ENCODE measurements at places on chromosomes 13 and 19.

GRCh38 chr19:27997069-27997468 is 1215.9 kb downstream of the UQCRFS1 start:
- no peak for DNase-seq

DNA sequence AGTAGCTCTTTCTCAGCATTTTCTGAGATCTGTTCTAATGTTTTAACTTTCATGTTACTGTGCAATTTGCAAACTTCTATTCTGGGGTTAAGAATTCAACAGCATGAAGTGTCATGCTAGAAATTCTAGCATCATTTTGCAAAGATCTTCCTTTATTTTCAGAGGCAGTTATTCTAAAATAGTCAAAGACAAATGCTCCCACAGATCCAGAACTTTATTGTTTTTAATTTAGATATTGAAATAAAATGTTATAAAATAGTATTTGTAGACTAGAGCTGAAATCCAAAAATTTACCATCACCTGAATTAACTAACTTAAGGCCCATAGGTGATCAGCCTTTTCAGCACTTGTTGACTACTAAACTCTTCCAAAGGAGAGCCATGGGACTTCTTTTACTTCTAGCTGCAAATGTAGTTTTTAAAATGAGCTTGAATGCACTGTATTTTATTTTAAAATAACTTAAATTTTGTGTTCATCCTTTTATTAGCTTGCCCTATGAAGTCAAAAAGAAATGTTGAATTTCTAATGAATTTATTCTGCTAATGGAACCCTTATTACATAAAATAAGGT is 3.2 kb downstream of the MAB21L1 start:
- DNase-seq, result no peak

- DNase-seq, result no peak
These were observed 261.7 kb downstream of the LHFPL6 start for GRCh38 chr13:39341251-39341650.

DNA sequence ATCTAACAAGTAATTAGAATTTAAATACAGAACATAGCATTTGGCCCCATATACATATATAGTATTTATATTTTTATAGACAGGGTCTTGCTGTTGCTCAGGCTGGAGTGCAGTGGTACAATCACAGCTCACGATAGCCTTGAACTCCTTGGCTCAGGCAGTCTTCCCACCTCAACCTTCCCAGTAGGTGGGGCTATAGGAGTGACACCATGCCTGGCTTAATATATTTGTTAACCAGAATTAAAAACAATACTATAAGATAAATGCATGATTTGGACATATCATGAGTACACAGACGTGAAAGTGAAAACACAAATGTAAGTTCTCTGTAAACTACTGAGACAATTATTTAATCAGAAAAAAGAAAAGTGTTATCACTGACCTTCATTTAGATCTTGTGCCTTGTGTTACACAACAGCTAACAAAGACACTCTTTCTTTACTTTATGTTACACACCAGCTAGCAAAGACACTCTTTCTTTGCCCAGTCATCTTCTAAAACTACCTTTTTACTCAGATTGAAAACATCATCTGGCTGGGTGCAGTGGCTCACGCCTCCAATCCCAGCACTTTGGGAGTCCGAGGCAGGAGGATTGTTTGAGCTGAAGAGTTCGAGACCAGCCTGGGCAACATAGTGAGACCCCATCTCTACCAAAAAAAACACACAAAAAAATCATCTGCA is 22.6 kb downstream of the CARS2 start:
- DNase-seq, result no peak

DNA sequence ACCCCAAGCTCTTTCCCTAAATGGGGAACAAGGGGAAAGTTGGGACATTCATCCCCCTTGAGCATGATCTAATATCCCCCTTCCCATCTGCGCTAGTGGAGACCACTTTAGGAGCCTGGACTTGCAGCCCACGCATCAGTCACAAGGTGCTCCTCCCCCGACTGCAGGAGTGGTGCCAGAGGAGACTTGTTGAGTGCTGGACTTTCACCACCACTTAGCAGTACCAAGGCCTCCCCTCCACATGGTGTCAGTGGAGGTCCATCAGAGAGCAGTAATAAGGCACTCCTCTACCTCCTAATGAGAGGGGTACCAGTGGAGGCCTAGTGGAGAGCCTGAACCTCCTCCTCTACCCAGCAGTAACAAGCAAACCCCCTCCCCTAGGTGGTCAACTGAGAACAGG is 22.5 kb downstream of the CAB39L start:
- DNase-seq, result no peak

DNA sequence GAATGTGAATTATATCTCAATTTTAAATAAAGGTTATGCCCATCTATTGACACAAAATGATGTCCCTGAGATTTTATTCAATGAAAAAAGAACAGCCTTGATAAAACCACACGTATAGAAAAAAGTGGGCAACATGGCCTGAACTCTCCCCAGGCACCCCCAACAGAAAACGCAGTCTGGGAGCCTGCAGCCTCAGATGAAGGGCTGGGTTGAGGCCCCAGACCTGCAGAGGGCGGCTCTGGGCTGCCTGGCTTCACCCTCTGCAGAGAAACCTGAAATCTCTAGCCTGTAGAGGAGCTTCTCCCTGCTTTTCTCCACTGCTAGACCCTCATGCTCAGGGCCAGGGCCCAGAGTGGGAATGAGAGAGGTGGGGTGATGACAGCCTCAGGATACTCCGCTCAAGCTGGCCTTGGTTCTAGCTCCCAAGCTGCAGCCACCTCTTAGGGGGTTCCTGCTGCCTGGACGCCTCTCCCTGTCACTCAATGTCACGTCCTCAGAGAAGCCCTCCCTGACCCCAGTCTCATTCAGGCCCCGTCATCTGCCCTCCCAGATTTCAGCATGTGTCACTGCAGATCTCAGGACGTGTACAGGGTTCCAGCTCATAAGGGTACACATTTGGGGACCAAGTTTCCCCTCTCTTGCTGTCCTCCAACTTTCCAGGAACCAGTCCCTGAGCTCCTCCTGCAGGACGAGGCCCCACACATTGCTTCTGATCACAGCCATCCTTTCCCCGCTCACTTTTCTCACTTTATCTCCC is 1.8 kb downstream of the MBD3 start:
- DNase-seq, result no peak

DNA sequence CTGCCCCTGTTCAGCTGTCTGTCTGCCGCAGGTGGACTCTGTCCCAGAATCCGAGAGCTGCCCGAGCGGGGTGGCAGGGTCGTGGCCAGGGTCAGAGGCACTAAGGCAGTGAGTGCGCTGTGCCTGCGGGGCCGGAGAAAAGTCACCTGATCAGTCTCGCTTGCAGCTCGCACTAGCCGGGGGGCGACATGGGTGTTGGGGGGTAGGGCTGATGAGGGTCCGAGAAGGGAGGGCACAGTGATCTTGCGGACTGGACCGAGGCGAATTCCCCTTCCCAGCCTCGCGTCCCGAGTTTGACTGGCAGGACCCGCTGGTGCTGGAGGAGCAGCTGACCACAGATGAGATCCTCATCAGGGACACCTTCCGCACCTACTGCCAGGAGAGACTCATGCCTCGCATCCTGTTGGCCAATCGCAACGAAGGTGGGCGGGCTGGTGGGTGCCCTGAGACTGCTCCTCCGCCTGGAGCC is 627 bp downstream of the GCDH start:
- peak; percentile 71 for DNase-seq

DNA sequence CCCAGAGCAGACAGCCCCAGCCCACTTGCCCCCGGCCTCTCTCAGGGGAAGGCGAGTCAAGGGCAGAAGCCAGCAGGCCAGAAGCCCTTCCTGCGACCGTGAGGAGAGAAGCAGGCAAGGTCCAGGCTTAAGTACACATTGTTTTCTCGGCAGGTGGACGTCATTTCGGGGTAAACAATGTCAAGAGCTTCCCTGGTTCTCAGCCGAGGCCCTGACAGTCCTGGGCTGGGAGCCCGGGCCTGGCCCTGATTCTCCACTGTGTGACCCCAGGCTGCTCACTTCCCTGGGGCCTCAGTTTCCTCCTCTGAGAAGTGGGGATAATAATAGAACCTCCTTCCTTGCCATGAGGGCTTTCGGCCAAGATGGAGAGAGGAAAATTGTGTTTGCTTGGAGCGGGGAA is 19.4 kb downstream of the PLVAP start:
- no peak for DNase-seq

DNA sequence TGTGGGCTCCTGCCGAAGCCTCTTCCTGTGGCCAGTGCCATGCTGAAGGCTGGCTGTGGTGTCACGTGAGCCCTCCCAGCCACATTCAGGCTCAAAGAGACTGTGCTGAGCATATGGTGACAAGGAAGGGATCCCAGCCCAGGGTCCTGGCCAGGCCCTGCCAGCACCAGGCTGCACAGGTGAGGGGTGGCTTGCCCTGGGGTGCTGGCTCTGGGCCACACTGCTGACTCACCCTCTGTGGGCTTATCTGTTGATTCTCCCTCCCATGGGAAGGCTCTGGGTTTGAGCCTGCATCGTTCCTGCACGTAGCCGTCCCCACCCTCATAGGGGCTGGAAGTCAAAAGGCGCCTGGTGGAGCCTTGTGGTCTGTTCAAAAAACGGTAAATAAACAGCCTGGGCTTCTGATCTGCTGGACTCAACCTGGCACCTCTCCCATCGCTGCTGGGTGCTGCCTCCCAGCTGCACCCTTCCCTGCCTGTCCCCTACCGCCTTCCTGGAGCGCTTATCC is 31.1 kb downstream of the DNM2 start:
- DNase-seq, result no peak

DNA sequence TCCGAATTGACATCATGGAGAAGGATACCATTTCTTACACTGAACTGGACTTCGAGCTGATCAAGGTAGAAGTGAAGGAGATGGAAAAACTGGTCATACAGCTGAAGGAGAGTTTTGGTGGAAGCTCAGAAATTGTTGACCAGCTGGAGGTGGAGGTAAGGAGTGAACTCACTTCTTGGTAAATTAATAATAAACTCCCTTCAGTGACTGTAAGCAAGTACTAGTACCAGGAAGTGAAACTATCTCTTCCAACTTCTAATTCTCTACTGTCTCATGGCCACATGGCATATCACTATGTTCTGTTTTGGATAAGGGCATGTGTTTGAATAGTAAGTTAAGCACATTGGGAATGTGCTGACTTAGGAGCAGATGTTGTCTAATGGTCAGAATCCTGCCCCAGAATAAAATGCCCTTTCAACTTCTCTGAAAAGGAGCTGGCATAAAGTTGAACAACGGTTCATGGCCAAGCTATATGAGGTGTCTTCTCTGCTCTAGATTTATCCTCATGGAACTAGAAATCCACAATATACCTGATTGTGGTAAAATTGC is 13.4 kb downstream of the OLFM4 start:
- DNase-seq, result no peak

- DNase-seq, result no peak
These were observed 165.6 kb downstream of the MZT1 start for GRCh38 chr13:72561791-72562190.

GRCh38 chr13:45219123-45219891 is 18.5 kb upstream of the KCTD4 start:
- no peak for DNase-seq

- DNase-seq, result no peak
These were observed 16.0 kb downstream of the KCTD15 start for GRCh38 chr19:33812388-33813330.

DNA sequence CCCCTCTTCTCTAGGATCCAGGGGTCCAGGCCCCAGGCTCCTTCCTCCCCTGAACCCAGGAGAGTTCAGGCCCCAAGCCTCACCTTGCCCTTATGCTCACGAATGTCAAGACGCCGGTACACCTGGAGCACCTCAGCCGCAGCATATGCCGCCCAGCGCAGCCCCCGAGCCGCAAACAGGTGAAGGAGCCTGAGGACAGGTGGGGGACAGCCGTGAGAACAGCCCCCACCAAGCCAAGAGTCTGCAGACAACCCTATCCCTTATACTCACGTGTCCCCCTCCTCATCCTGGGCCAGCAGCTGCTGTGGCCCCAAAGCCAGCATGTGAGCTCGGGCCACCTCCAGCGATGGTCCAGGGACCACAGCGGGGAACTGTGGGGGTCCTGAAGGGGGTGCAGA is 3.7 kb downstream of the NFKBID start:
- DNase-seq, result no peak

- DNase-seq, result no peak
These were observed 590.9 kb upstream of the SGCG start for GRCh38 chr13:22589880-22590279.

- DNase-seq, result no peak
These were observed 84.5 kb downstream of the LRRC63 start for GRCh38 chr13:46296115-46296822.

DNA sequence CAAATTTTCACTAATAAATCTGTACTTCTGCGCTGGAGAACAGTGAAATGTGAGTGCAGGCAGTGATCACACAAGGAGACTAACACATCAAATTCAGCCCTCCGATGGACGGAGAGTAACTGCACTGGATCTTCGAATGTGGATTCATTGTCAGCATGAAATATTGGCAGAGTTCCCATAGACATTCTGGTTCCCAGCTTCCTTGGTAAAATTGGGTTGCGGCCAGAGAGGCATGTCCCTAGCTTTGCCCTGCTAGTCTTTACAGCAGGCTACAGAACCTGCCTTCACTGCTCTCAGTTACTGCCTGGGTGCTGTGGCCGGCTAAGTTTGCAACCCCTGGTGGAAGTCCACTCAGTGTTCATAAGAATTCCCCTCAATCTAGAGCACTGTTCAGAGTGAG is 32.3 kb upstream of the UQCRFS1 start:
- DNase-seq, result no peak

DNA sequence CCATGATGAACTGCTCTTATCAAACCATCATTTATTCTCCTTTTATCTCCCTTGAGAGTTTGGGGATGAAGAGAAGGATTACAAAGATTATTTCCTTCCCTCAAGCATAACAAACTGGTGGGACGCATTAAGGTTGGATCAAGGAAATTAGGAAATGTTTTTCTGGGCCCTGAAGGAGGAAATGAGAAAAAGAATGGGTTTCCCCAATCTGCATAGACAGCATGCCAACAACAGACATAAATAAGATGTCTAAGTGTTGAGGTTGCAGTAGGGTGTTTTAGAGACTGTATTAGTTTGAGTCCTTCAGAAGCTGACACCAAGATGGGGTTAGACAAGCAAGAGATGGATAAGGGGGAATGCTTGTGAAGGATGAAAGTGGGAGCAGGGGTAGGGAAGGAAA is 7.3 kb downstream of the EPSTI1 start:
- DNase-seq, result no peak

DNA sequence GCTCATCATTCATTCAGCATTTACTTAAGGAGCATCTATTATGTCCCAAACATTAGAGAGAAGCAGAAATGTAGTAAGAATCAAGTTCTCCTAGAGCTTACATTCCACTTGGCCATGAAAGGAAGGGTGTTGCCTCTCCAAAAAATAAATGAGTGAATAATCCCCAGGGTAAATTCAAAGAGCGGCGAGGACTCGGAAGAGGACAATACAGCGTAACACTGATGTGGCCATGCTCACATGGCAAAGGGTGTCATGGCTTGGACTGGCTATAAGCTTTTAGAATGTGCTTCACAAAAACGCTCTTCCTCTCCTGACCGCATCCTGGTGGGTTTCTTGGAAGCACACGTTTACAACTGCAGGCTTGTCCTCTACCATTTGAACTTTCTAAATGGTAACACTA is 290.2 kb downstream of the IRS2 start:
- DNase-seq, result no peak

DNA sequence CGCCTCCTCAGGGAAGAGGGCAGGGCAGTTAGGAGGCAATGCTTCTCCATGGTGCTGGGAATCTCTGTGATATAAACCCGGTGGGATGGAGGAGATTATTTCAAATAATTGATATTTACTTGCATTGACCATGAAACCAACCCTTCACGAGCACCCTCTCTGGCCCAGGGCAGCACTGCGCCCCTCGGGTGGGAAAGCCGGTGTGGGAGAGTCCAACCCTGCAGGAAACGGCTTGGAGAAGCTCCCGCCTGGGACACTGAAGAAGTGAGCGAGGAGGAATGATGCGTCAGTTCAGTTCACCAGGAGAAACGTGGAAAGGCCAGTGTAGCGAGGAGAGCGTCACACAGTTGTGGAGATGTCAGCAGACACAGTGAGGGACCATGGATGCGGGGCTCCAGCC is 99.9 kb downstream of the COL4A2 start:
- DNase-seq, result no peak
